ENCODE measurements at places on chromosomes 1 and 21.

DNA sequence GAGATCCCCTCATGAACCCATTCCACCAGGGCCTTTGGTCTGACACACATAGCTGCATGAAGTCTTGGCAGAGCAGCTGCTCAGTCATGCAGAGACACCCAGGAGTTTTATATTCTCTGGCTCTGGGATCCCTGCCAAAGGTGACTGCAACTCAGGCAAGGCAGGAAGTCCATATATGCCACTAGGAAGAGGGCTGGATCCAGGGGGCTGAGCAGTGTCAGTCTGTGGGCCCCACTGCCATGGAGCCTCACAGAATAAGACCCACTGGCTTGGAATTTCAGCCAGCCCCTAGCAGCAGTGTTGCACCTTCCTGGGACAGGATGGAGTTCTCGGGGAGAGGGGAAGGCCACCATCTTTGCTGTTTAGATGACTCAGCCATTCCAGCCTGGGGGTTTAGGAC is 199.7 kb downstream of the TBX15 start:
- no peak for DNase-seq

DNA sequence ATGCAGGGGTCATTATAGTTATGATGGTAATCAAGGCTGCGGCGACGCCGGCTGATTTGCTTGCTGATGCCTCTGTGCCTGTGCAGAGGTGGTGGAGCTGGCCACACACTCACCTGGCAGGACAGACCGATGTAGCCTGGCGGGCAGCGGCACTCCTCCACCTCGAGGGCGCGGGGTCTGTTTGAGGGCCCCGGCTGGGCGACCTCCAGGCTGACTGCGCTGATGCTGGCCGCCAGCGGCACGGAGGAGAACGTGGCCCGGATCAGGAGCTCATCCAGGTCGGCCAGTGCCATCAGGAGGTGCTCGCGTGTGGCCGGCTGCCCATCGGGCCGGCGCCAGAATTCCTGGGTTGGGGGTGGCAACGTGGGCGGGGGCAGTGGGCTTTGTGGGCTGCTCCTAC is 52.7 kb downstream of the LDLRAD2 start:
- no peak for DNase-seq

DNA sequence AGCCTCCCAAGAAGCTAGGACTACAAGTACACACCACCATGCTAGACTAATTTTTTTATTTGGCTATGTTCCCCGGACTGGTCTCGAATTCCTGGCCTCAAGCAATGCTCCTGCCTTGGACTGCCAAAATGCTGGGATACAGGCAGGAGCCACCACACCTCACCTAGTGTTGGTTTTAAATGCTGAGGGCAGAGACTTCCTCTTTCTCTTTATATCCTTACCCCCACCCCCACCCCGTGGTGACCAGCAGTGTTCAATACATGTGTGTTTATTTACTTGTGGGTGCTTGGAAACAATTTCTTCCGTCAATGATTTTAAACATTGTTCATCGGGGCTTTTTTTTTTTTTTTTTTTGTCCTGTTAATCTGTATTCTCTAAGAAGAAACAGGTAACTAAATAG is 158.9 kb downstream of the ZBTB18 start:
- DNase-seq, result no peak

- DNase-seq, result no peak
Measured at GRCh38 chr1:164725401-164725800, 166.4 kb downstream of the PBX1 start.

- DNase-seq, result no peak
Measured at GRCh38 chr1:113951719-113952118, 22.6 kb downstream of the HIPK1 start.

- no peak for DNase-seq
Measured at GRCh38 chr1:65758128-65758527, 34.6 kb upstream of the PDE4B start.

- DNase-seq, result no peak
Measured at GRCh38 chr1:81374481-81374880, 426.3 kb upstream of the ADGRL2 start.

- DNase-seq, result no peak
Measured at GRCh38 chr1:234938924-234939323, 189.7 kb downstream of the TOMM20 start.

GRCh38 chr1:169899519-169900217 is 6.0 kb upstream of the SCYL3 start:
- no peak for DNase-seq

GRCh38 chr21:29875036-29875716 is 64.6 kb downstream of the GRIK1 start:
- DNase-seq, result no peak

DNA sequence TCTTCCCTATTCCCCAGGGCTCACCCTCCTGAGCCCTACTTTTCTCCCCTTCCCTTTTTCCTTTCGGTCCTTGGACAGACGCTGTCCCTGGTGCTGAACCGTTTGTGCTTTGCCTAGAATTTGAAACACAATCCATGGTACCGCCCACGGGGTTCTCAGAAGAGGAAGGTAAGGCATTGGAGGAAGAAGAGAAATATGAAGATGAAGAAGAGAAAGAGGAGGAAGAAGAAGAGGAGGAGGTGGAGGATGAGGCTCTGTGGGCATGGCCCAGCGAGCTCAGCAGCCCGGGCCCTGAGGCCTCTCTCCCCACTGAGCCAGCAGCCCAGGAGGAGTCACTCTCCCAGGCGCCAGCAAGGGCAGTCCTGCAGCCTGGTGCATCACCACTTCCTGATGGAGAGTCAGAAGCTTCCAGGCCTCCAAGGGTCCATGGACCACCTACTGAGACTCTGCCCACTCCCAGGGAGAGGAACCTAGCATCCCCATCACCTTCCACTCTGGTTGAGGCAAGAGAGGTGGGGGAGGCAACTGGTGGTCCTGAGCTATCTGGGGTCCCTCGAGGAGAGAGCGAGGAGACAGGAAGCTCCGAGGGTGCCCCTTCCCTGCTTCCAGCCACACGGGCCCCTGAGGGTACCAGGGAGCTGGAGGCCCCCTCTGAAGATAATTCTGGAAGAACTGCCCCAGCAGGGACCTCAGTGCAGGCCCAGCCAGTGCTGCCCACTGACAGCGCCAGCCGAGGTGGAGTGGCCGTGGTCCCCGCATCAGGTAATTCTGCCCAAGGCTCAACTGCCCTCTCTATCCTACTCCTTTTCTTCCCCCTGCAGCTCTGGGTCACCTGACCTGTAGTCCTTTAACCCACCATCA is 10.4 kb downstream of the BCAN start:
- no peak for DNase-seq

DNA sequence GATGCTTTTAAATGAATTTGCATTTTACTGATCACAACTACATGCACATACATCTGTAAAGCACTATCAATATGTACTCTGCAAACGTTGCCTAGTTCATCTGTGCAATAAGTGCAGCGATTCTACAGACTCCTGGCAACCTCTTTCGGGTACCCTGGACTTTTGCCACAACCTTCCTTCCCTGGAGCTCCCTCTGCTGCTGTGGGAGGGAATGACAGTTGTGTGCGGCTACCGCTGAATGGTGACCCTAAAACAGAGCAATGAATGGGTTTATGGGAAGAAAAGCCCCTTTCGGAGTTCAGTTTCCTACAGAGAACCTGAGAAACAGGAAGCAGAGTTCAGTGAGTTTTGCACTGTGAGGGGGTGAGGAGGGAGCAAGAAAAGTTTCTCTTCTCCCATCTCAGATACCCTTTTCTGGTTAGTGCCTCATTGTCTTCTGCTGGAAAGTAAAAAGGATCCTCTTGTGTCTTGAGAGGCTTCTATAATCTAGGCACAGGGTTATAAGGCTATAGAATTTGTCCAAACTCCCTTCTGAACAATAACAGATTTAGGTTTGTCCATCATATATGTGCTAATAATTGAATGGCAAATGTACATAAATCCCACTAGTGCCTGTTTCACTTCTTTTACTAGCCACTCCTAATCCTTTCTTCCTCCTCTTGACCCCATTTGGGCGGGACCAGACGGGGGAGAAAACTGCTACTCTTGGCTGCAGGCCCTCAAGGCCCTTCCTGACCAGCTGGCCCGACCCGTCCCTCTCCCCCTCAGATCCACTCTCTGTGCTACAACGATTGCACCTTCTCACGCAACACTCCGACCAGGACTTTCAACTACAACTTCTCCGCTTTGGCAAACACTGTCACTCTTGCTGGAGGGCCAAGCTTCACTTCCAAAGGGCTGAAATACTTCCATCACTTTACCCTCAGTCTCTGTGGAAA is 19.8 kb upstream of the SARS1 start:
- DNase-seq, result peak; percentile 31

DNA sequence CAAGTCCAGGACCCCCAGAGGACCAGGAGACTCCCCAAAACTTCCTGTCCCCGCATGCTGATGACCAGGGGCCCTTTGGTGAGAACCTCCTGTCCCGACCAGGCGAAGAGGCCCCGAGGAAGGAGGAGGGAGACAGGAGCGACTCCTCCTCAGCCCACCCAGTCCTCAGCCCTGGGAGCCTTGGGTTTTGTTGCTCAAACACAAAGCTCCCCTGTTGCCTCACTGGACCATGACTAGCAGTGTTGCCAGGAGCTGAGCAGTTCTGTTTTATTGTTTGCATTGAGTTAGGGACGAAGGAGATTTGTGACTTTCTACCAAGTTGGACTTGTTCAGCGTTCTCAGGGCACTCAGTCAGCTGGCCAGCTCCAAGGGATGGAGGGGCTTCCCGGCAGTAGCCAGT is 10.0 kb downstream of the UMODL1 start:
- DNase-seq, result no peak

DNA sequence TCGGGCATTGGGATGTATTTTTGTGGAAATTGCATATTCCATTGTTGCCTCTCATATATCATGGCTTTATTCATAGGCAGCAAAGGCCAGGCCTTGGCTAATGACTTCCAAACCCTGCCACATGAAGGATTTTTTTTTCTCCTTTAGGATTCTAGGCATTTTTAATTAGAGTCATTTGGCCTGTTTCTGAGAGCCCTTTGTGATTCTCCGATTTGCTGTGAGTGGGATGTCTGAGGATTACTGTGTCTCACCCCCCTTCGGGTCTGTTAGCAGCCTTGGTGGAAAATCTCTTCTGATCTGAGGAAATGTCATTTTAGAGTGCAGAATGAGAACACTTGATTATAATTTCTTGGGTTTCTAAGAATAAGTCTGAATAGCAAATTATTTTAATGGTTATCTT is 253.5 kb downstream of the NTNG1 start:
- no peak for DNase-seq

DNA sequence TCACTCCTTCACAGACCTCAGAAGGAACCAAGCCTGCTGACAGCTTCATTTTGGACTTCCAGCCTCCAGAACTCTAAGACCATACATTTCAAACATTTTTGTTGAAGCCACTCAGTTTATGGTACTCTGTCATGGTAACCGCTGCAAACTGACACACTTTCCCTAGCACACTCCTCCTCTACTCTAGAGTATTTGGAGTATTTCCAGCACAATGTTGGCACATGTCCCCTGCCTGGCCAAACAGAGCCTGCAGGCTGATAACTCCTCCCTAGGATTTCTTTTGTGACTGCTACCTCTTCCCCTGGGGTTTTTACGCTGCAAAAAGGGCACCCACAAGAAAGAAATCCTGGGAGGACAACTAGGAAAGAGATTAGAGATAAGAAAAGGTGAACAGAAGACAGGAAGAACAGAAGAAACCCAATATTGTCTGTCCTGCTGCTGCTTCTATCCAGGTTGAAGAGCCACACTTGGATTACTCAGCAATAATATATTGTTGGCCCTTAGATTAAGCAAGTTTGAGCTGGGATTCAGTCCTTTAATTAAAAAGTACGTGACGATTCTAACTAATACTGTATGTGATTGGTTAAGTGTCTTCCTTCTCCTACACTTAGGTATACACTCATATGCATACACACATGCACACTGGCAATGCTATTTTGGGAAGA is 844.1 kb downstream of the LTN1 start:
- DNase-seq, result no peak

DNA sequence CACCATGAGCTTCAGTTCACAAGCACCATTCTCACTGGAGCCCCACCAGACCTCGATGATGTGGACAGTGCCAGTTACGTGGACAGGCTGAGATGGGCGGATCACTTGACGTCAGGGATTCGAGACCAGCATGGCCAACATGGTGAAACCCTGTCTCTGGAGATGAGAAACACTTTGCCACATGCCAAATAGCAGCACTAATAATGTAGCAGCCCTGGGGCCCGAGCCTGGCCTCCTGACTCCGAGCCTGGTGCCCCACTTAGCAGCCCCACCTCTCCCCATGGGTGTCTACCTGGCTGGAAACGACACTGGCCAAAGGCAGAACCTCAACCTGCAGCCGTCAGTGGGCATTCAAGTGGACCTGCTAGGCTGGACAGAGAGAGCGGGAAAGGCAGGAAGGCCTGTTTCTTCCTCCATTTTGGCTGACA is 129.1 kb downstream of the TOMM20 start:
- DNase-seq, result no peak

DNA sequence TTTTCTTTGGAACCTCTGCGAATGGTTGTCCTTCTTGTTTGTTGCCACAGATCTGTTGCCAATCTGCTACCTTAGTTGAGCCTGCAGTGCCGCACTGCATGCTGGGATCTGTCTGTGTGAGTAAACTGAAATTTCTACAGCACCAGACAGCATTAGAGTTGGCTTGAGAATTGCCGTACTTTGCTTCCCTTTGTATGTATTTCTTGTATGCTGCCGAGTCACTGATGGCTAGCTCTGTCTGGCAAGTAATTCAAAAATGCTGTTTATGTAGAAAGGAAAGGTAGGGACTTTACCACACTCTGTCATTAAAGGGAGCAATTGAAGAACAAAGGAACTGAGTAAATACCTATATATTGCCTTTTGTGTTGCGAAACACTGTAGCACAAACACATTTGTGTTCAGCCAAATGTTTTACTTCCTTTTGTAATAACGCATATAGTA is 857.4 kb downstream of the USP25 start:
- no peak for DNase-seq

GRCh38 chr21:44548922-44549321 is 2.4 kb downstream of the KRTAP10-2 start:
- DNase-seq, result no peak

- no peak for DNase-seq
Measured at GRCh38 chr1:67793562-67793961, 39.7 kb downstream of the GNG12 start.

- DNase-seq, result no peak
Measured at GRCh38 chr1:116426401-116426800, 53.4 kb downstream of the ATP1A1 start.

DNA sequence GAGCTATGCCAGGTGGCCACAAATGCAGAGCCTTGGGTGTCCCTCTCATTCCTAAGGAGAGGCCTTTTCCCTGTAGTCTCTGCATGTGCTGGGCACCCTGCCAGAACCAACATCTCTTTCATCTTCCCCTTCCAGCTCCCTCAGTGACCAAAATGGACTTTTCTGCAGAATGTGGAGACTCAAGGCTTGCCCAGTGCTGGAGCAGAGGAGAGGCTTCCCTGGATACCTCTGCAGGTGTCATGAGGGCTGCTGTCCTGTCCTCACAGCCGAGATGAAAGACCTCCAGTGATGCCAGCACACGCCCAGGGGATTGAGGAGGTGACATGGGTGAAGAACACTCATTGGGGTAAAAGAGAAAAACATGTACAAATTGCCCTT is 347.0 kb upstream of the AJAP1 start:
- DNase-seq, result no peak

DNA sequence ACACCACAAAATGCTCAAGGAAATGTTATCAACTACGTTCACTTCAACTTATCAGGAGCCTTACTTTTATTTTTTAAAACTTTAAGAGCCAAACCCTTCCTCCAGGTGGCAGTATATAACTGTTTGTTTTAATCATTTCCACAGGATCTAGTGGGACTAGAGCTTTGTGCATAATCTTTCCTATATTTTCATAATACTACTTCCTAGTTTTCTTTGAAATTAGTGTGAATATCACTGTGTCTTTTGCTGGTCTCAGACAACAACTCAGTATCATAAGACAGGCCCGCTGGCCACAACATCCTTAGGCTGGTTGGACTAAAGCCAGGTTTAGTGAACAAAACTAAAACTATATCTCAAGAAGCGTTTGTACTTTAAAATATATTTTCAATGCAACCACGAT is 145.5 kb downstream of the TIAM1 start:
- no peak for DNase-seq

GRCh38 chr21:42010507-42011495 is 641 bp upstream of the ZBTB21 start:
- DNase-seq, result peak; percentile 6

All from T-helper 9 cell (primary cell).